Panc1 (cell line): ENCODE measurements at places on chromosomes 11 and 22. TPM values are rescaled to one million over a fixed set of nuclear protein-coding genes. Genes with fewer than 3 reads are reported as not detected.

Gene ANO1
- 2.3 TPM for total RNA-seq

Gene UEVLD
- 26.7 TPM for total RNA-seq

Gene CDC45
- 26.1 TPM for total RNA-seq

Gene FOLR2
- total RNA-seq: not detected

Gene MTCH2
- 230 TPM for total RNA-seq

Gene MS4A3
- 0.13 TPM for total RNA-seq

Gene FAM180B
- not detected for total RNA-seq

Gene MUC5AC
- total RNA-seq: 0.03 TPM

Gene FAM227A
- 2.4 TPM for total RNA-seq

Gene INS
- not detected for total RNA-seq

Gene TTLL1
- 4.6 TPM for total RNA-seq

Gene CD6
- 1.1 TPM for total RNA-seq

Gene DRG1
- total RNA-seq: 51.2 TPM

Gene PACSIN3
- total RNA-seq: 45.3 TPM

Gene KCNJ1
- not detected for total RNA-seq

Gene NAALADL1
- 0.23 TPM for total RNA-seq

Gene ASRGL1
- 43.2 TPM for total RNA-seq

Gene BIK
- total RNA-seq: 0.18 TPM

Gene VPREB1
- not detected for total RNA-seq

Gene ARHGEF17
- total RNA-seq: 43.2 TPM

Gene BIRC3
- 65.4 TPM for total RNA-seq

Gene UBQLNL
- total RNA-seq: 0.72 TPM

Gene SHANK2
- 1.7 TPM for total RNA-seq

Gene ARHGAP20
- total RNA-seq: 0.05 TPM

Gene C1QTNF4
- not detected for total RNA-seq

Gene CCDC188
- not detected for total RNA-seq

Gene SCGB1D2
- 0.85 TPM for total RNA-seq

Gene BCO2
- 2.5 TPM for total RNA-seq

Gene CSRP3
- not detected for total RNA-seq

Gene USH1C
- not detected for total RNA-seq

Gene OR8G5
- not detected for total RNA-seq

Gene TMPRSS6
- not detected for total RNA-seq
